ENCODE measurements at places on chromosomes 2 and 18.

DNA sequence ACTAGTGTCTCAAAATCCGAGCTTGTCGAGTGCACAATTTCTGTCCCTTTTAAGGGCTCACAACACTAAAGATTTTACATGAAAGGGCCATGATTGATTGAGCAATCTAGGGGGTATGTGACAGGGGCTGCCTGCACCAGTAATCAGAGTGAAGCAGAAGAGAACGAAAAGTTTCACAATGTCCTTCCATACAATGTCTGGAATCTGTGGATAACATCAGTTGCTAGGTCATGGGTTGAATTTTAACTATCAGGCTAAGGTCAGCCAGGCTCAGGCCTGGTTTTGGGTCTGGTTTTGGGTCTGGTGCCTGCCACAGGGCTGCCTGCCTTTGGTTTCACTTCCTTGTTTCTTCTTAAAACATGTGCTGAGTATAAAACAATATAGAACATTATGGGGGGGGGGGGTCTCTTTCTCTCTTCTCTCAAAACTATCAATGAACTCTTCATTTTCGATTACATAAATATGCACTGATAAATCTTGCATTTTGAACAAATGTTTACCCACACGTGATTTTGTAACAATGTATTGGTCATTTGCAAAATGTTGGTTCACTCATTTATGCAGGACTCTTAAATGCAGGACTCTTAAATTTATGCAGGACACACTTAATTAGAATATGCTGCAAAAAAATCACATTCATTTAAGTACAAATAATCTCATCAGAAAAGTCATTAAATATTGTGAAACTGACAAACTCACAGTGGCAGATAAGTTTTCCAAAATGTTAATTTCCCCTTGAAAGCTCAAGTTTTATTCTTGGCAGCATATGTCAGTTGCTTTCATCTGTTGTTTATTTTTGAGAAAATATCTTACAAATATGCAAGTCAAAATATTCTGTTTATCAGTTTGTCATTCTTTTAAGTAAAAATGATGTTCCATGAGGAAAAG, 290.5 kb upstream of the KYNU start:
- no peak for DNase-seq

GRCh38 chr2:13654416-13654815, 937.7 kb downstream of the TRIB2 start:
- peak; percentile 21 for DNase-seq

GRCh38 chr2:159798376-159798725, 343 bp upstream of the CD302 start:
- DNase-seq = peak; percentile 31

DNA sequence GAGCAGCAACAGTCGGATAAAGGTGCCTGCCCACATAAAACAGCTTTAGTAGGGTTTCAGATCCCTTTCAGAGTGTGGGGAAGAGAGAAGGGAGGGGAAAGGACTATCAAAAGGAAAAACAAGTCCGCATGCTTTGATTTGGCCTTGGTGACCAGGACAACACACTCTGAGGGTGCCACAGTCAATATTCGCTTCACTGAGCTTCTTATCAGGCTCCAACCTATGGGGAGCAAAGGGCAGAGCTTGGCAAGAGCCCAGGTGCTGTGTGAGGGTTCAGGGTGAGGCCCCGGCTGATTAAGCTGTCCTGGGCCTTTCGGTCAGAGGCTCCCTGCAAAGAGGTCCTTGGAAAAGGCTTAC, 237.4 kb upstream of the SMAD2 start:
- no peak for DNase-seq

- no peak for DNase-seq
These were observed 61.1 kb upstream of the ACYP2 start for GRCh38 chr2:54054271-54054670.

- DNase-seq = no peak
These were observed at the start of gene ABCB11 for GRCh38 chr2:169031202-169031601. Gene ABCB11 (minus strand): TSS chr2:169031324. CDS start chr2:169018125, 13,199 bp downstream.
